ENCODE measurements at places on chromosomes 1 and 21. TPM values are rescaled to one million over a fixed set of nuclear protein-coding genes. Genes with fewer than 3 reads are reported as not detected.

- DNase-seq: no peak
- H3K36me3 ChIP-seq: no peaks in the 10 kb centered on the region
- H3K27me3 ChIP-seq: no peaks in the 10 kb centered on the region
- H3K4me1 ChIP-seq: peaks cover 7% of the 10 kb centered on the region
- no peak overlapping the region for H3K27ac ChIP-seq
Measured at GRCh38 chr1:234401658-234402057, 28.4 kb downstream of the COA6 start.

- H3K36me3 ChIP-seq: no peaks in the 10 kb centered on the region
- H3K4me1 ChIP-seq: no peaks in the 10 kb centered on the region
- no peak overlapping the region for H3K4me3 ChIP-seq
Measured at GRCh38 chr1:229874609-229875008, 192.4 kb upstream of the GALNT2 start.

The STYXL2 gene
- not detected for polyA plus RNA-seq

The PTPN22 gene
- polyA plus RNA-seq: 1.6 TPM

The KIAA1614 gene
- 1.3 TPM for polyA plus RNA-seq

DNA sequence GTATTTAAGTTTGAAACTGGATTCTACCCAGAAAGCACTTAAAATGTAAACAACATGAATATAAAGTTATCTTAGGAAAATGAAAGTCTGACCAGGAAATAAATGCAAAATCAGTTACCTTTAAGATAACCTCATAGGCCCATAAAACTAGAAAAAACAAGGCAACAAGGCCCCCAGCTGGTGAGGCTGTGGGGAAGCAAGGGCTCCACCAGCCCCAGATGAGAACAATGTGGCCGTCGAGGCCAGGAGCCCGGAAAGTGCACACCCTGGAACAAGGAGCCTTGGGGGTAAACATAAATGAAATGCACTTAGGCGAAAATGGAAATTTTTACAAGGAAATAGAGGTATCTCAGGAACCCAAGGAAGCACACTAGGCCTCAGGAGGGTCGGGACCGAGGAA, 37.9 kb upstream of the BMP8B start:
- H3K27ac ChIP-seq: no peak overlapping the region
- no peaks in the 10 kb centered on the region for H3K36me3 ChIP-seq
- peaks cover 9% of the 10 kb centered on the region for H3K4me1 ChIP-seq
- no peaks in the 10 kb centered on the region for H3K27me3 ChIP-seq
- no peak for DNase-seq
- no peak overlapping the region for H3K4me3 ChIP-seq

DNA sequence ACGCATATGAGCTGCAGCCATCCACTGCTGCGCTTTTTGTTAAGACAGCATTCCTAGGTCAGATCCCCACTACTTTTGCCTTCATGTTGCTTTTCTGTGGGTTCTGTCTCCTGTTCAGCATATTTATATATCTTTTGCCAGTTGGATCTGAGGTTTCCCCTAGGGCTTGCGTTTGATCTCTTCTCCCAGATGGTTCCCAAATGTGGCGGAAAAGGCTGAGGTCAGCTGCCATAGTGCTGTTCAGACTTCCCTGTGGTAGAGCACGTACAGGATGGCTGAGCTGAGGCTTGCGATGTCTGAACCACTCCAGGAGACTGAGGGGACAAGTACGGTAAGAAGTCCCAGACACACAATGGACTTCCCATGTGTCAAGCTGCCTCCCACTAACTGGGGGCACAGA, 39.8 kb downstream of the COL6A1 start:
- no peak overlapping the region for H3K4me3 ChIP-seq
- H3K27ac ChIP-seq: no peak overlapping the region
- no peaks in the 10 kb centered on the region for H3K36me3 ChIP-seq
- H3K4me1 ChIP-seq: peaks cover 23% of the 10 kb centered on the region
- DNase-seq: no peak
- H3K27me3 ChIP-seq: no peaks in the 10 kb centered on the region

The OR10Z1 gene
- not detected for polyA plus RNA-seq

DNA sequence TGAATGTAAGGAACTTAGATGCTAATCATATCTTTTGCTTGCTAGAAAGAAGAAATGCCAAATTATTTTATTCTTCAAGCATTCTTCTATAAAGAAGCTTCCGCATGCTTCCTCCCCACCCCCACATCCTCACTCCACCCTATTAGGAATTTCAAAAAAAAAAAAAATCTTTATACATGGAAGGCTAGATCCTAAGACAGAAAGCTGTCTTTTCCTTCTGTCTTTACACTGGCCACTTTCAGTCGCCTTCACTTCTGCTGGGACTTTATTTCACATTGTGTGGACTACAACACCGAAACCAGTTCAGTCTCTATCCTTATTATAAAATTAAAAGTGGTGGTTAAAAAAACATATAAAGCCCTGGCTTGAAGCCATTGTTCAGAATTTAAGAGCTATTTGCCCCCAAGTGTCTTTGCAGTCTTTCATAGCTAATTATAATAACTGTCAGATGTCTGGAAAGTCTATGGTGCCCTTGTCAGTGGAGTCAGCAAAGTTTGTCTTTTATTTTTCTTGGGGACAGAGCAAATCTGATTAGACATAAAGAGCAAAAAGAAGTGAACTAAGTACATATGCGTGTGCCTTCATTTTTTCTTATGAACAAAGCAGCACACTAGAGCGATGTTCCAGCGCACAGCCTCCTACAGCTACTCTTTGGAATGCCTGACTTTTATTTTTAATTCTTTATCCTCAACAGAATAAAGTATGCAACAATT, 297.7 kb downstream of the PTPRC start:
- H3K36me3 ChIP-seq: no peaks in the 10 kb centered on the region
- H3K27me3 ChIP-seq: no peaks in the 10 kb centered on the region
- peak overlapping the region; percentile 49 for H3K27ac ChIP-seq
- peak overlapping the region; percentile 88 for H3K4me3 ChIP-seq

GRCh38 chr1:102182603-102183260, 186.0 kb upstream of the OLFM3 start:
- no peak overlapping the region for H3K27ac ChIP-seq
- no peak for DNase-seq
- no peak overlapping the region for H3K4me3 ChIP-seq
- H3K36me3 ChIP-seq: no peaks in the 10 kb centered on the region
- no peaks in the 10 kb centered on the region for H3K4me1 ChIP-seq
- no peaks in the 10 kb centered on the region for H3K27me3 ChIP-seq

The RYR2 gene
- polyA plus RNA-seq: not detected

- H3K4me1 ChIP-seq: peaks cover 47% of the 10 kb centered on the region
- DNase-seq: no peak
- no peaks in the 10 kb centered on the region for H3K36me3 ChIP-seq
- no peaks in the 10 kb centered on the region for H3K27me3 ChIP-seq
Measured at GRCh38 chr1:16141573-16142336, 14.1 kb downstream of the EPHA2 start.

The EFNA1 gene
- polyA plus RNA-seq: not detected

- no peak for DNase-seq
- H3K27ac ChIP-seq: no peak overlapping the region
Measured at GRCh38 chr1:103218821-103219220, 110.5 kb upstream of the COL11A1 start.

- no peaks in the 10 kb centered on the region for H3K36me3 ChIP-seq
- no peak overlapping the region for H3K4me3 ChIP-seq
- no peak for DNase-seq
- H3K4me1 ChIP-seq: no peaks in the 10 kb centered on the region
Measured at GRCh38 chr1:18466676-18467075, 14.1 kb upstream of the KLHDC7A start.

The ATXN7L2 gene
- polyA plus RNA-seq: 3.0 TPM

DNA sequence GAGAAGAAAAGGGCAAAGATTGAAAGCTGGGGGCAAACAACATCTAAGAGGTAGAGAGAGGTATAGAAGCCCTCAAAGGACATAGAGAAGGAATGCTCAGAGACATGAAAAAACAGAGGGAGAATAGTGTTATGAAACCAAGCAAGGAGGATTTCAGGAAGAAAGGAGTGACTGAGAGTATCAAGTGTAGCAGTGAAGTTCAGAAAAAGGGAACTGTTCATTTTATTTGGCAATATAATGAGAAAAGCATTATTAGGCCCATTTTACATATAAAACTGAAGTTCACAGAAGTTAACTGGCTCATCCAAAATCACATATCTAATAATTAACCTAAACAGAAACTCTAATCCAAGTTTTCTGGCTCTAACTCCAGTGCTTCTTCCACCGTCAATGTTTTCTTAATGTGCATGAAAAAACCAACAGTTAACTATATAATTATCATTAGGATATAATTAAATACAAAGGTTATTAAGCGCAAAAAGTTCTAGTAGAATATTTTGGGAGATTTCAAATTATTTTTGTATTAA, 17.7 kb downstream of the NEXN start:
- no peak for DNase-seq
- 0 out of 2 replicates have a peak, but pooled peaks cover under 1% of the 10 kb centered on the region for H3K4me1 ChIP-seq
- H3K4me3 ChIP-seq: no peak overlapping the region

The ADCY10 gene
- polyA plus RNA-seq: not detected

Data from GM23248 (cell line).